ENCODE measurements at places on chromosomes 4 and X.

DNA sequence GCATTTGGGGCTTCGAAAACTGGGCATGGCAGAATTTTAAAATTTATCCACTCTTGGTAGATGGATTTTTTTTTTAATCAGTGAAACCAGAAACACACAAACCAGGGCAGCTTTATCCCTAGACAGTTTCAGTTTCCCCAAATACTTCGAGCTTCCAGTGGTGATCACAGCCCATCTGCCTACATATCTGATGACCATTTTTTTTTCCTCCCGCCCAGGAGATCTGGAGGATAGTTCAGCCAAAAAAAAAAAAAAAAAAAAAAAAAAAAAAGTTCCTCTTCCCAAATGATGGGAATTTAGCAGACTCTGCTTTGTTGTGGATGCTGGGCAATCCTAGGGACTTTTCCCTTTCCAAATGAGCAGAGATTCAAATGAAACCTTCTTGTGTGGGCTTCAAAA lies 1.0 kb upstream of the TBC1D9 start:
- DNase-seq, result no peak

- no peak for DNase-seq
Measured at GRCh38 chr4:55469979-55470378, 74.2 kb downstream of the TMEM165 start.

DNA sequence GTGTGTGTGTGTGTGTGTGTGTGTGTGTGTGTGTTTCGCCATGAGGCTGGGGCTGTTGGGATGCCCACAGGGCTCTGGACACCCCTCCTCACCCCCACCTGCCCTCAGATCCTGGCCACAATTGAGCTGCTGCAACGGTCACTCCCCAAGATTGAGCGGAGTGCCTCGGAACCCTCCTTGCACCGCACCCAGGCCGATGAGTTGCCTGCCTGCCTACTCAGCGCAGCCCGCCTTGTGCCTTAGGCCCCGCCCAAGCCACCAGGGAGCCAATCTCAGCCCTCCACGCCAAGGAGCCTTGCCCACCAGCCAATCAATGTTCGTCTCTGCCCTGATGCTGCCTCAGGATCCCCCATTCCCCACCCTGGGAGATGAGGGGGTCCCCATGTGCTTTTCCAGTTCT lies 10.2 kb downstream of the ARAF start:
- DNase-seq, result no peak

- DNase-seq, result no peak
Measured at GRCh38 chrX:109911046-109911445, 91.9 kb upstream of the TMEM164 start.

DNA sequence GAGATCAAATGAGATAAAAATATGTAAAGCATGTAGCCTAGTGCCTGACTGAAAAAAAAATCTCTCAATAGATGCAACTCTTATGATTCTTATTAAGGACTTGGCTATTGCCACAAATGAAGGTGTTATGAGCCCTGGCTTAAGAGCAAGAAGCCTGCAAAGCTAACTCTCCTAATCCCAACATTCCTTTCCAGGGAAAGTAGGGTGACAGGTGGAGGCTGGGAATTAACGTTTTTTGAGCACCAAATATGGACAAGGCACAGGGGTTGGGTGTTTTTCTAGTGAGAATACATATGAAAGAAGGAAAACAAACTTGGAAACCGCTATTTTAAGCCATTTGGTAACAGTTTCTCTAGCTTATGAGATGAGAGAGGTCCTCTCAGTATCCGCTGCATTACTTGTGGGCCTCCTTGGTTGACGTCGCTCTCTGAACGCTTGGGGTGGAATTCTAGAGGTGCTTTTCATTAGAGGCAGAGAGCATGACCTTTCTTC lies 2.4 kb downstream of the RHOH start:
- DNase-seq, result no peak

- no peak for DNase-seq
Measured at GRCh38 chr4:145939856-145940255, 1.2 kb upstream of the ZNF827 start.

- no peak for DNase-seq
Measured at GRCh38 chr4:69039071-69039470, 57.2 kb upstream of the UGT2B7 start.

DNA sequence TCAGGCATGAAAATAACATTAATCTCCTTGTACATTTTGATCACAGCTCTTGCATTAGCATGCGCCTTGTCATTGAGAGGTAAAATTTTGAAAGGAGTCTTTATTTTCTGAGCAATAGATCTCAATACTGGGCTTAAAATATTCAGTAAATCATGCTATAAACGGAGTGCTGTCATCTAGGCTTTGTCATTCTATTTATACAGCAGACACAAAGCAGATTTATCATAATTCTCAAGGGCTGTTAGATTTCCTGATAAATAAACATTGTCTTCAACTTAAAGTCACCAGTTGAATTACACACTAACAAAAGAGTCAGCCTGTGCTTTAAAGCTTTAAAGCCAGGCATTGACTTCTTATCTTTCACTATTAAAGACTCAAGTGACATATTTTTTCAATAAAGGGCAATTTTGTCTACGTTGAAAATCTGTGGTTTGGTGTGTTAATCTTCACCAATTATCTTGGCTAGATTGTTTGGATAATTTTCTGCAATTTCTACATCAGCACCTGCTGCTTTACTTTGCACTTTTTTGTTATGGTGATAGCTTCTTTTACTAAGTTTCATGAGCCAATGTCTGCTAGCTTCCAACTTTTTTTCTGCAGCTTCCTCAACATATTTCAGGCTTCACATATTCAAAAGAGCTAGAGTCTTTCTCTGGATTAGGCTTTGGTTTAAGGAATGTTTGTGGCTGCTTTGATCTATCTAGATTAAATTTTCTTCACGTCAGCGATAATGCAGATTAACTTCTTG lies 27.9 kb upstream of the UGT2B4 start:
- no peak for DNase-seq

Measured in activated CD8-positive, alpha-beta memory T cell treated with anti-CD3 and anti-CD28 coated beads for 1 hour (primary cell).